ENCODE measurements at places on chromosomes 16 and 17.

GRCh38 chr16:79062821-79063220 is 537.7 kb downstream of the MAF start:
- DNase-seq, result no peak

DNA sequence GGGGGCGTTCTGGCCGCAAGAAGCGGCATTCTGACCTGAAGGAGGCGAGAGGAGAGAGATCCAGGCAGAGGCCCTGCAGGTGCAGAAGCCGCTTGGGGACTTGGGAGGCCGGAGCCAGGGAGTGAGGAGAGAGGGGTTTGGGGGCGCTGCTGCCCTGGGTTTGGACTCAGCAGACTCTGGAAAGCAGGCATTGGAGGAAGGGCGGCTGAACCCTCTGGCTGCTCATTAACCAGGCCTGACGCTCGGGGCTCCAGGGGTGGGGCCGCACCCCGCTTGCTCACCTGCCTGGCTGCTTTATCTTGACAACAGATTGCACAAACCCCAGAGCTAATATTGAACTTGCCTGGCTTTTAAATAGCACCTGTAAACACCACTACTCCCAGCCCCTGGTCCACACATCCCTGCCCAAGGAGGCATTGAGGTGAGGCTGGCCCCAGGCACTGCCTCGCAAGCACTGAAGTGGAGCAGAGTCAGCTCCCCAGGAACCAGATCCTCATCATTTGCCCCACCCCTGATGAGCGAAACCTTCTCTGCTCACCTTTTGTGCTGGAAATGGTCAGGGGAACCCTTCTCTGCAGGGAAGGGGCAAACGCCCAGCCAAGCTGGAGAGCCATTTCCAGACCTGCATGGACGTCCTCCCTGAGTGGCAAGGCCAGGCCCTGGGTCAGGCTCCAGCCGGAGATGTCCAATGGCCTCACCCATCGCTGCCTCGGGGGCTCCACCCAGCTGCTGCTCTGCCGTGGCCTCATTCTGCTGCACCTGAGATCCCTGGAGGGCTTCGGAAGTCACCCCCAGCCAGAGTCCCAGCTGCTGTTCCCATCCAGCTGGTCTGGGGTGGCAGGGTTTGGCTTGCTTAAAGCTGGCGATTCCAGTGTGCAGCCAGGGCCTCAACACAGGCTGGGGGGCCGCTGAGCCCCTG is 190.2 kb upstream of the GSE1 start:
- DNase-seq, result no peak

DNA sequence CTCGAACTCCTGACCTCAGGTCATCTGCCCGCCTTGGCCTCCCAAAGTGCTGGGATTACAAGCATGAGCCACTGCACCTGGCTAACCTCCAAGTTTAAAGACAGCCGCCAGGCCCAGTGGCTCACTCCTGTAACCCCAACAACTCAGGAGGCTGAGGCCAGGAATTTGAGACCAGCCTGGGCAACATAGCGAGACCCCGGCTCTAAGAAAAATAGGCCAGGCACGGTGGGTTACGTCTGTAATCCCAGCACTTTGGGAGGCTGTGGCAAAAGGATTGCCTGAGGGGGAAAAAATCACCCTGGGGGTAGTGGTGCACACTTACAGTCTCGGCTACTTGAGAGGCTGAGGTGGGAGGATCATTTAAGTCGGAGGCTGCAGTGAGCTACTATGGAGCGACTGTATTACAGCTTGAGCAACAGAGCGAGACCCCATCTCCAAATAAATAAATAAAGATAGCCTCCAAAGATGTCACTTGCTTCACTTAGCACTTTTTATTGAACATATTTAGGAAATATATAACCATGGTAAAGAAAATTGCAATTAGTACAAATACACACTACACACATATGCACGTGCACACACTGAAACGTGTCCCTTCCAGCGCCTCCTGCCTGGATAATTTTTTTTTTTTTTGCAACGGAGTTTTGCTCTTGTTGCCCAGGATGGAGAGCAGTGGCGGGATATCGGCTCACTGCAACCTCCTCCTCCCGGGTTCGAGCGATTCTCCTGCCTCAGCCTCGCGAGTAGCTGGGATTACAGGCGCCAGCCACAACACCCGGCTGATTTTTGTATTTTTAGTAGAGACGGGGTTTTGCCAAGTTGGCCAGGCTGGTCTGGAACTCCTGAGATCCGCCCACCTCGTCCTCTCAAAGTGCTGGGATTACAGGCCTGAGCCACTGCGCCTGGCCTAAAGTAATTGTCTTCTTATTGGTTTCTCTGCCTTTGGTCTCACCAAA is 1.4 kb upstream of the BCKDK start:
- DNase-seq, result no peak

DNA sequence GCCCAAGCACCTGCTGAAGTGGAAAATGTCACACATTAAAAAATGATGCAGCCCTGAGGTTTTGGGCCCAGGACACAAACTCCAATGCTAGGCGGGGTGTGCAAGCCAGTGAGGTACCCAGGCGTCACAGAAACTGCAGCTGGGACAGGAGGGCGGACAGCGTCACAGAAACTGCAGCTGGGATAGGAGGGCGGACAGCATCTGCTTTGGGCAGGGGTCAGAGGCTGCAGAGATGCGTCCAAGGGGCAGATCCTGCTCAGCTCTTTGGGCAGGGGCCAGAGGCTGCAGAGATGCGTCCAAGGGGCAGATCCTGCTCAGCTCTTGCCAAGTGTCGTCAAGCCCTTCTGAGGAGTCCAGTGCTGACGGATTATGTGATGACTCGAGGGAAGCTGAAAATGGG is 43.9 kb upstream of the RCVRN start:
- no peak for DNase-seq

Data from cardiac fibroblast (primary cell).